ENCODE measurements at places on chromosomes 6 and 20.

DNA sequence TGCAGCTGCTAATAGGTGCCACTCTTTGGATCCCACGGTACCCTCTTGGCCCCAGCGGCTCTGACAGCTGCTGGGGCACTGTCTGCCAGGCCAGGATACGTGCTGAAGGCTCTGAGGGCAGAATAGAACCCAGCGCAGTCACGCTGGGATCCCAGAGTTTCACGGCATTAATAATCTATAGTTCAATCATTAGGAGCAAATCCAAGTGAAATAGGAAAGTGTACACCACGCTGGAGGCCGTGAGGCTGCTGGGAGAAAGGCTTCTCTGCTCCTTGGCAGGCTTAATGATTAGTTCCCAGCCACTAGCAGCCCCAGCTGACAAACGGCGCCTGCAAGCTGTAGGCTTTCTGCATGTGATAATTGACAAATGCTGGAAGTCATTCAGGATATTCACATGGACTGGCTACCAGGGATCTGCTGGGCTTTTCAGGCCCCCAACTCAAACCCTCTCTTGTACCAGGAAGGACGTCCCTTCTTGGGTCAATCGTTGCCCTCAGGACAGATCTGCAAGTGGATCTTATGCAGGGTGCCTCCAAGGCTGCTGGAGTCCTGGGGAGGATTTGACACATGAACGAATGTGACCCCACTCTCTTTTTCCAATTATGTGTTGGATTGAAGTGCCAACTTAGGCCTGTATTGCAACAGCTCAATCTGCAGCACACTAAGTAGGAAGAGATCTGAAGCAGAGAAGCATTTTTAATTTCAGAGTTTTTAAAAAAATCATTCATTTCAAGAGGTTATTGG, 50.1 kb upstream of the INSM1 start:
- no peak overlapping the region for H3K27ac ChIP-seq
- no peaks in the 10 kb centered on the region for H3K4me1 ChIP-seq
- no peaks in the 10 kb centered on the region for H3K36me3 ChIP-seq
- H3K27me3 ChIP-seq = no peaks in the 10 kb centered on the region

DNA sequence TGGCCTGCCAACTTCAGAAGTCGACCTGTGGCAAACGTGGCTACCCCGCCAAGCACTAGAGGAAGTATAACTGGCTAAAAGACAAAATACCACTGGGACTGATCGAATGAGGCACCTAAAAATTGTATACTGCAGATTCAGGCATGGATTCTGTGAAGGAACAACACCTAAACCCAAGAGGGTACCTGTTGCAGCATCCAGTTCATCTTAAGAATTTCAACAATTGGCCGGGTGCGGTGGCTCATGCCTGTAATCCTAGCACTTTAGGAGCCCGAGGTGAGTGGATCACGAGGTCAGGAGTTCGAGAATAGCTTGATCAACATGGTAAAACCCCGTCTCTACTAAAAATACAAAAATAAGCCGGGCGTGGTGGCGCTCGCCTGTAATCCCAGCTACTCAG, 27.2 kb upstream of the SPAG4 start:
- DNase-seq = no peak
- no peaks in the 10 kb centered on the region for H3K4me1 ChIP-seq
- no peaks in the 10 kb centered on the region for H3K36me3 ChIP-seq
- H3K4me3 ChIP-seq = no peak overlapping the region
- H3K27ac ChIP-seq = no peak overlapping the region
- no peaks in the 10 kb centered on the region for H3K27me3 ChIP-seq

- no peaks in the 10 kb centered on the region for H3K36me3 ChIP-seq
- H3K27ac ChIP-seq = no peak overlapping the region
- H3K4me3 ChIP-seq = no peak overlapping the region
- DNase-seq = no peak
- no peaks in the 10 kb centered on the region for H3K27me3 ChIP-seq
Measured at GRCh38 chr6:75351570-75351969, 67.0 kb upstream of the TMEM30A start.

DNA sequence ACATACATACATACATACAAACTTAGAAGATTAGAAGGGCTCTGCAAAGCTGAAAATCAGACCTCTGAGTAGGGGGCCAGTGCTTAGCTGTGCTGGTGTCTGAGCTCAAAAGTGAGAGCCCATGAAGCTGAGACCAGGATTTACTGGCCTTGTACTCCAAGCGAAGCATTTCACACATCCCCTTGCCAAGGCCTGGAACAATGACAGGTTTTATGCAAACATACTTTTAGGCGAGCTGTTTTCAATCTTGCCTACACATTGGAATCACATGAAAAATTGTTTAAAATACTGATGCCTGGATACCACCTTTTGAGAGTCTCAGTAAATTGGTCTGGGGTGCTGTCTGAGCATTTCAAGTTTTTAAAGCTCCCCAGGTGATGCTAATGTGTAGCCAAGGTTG, 80.9 kb upstream of the SRSF6 start:
- peaks cover 8% of the 10 kb centered on the region for H3K4me1 ChIP-seq
- H3K36me3 ChIP-seq = no peaks in the 10 kb centered on the region
- H3K4me3 ChIP-seq = no peak overlapping the region
- no peak overlapping the region for H3K27ac ChIP-seq
- H3K27me3 ChIP-seq = no peaks in the 10 kb centered on the region

GRCh38 chr6:23477586-23477985, 648.4 kb upstream of the NRSN1 start:
- no peaks in the 10 kb centered on the region for H3K27me3 ChIP-seq
- H3K4me3 ChIP-seq = no peak overlapping the region
- H3K4me1 ChIP-seq = no peaks in the 10 kb centered on the region
- H3K36me3 ChIP-seq = no peaks in the 10 kb centered on the region

DNA sequence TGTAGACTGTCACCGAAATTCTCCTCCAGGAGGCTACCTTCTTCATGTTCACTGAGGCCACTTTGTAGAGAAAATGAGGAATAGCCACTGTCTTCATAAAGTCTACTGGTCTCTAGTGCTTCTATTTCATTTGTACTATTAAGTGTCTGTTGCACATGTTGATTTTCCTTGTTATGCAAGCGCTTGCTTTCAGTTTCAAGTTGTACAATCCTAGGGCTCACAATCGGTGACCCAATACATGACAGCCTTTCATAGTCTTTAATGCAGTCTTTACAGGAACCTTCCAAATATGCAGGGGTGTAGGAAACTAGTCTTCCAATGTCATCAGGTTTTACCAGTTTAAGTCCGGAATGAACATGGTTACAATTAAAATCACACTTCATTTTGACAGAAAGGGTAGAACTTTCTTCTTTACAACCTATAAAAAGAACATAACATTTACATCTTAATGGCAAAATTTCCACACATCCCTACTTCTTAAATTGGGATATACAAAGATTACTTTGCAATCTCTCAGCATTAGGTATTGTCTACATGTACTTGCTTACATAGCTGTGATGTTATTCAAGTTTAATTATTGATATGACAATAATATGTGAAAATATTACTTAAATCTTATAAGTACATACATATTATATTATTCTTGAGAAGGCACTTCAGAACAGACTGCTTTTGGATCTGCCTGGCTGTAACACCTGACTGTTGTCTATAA, 7.5 kb downstream of the FBXO5 start:
- peak overlapping the region; percentile 15 for H3K27ac ChIP-seq
- no peaks in the 10 kb centered on the region for H3K27me3 ChIP-seq
- peaks cover 2% of the 10 kb centered on the region for H3K36me3 ChIP-seq
- DNase-seq = peak; percentile 51
- H3K4me3 ChIP-seq = no peak overlapping the region

GRCh38 chr6:112204350-112204706, 50.0 kb downstream of the LAMA4 start:
- no peak overlapping the region for H3K4me3 ChIP-seq
- H3K36me3 ChIP-seq = peaks cover 13% of the 10 kb centered on the region
- H3K4me1 ChIP-seq = peaks cover 35% of the 10 kb centered on the region
- H3K27me3 ChIP-seq = no peaks in the 10 kb centered on the region

DNA sequence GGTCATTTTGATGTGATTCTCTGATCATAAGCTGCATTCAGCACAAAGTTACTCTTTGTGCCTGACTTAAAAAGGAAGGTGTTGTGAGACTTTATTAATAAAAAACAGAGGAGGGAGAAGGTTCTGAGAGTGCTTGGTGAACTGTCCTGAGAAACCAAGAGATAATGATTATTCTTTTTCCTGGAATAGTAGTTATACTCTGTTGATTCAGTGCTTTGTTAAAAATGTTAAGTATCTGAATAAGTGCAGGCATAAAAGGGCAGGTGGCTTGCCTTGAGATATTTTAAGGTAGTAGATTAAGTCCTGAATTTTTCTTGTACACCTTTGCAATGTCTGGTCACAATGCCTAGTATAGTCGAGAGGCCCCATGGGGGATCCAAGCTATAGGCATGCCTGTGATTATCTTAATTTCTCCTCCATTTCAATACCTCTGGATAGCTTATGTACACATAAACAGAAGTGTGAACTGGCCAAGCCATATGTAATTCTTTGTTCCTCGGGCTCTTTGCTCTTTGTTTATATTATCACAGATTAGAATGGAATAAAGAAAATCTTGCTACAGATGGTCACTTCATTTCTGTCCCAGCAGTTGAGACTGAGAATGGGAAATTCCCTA, 50.0 kb downstream of the SOBP start:
- DNase-seq = no peak
- H3K4me3 ChIP-seq = no peak overlapping the region
- no peaks in the 10 kb centered on the region for H3K27me3 ChIP-seq
- no peak overlapping the region for H3K27ac ChIP-seq
- no peaks in the 10 kb centered on the region for H3K4me1 ChIP-seq
- H3K36me3 ChIP-seq = no peaks in the 10 kb centered on the region

DNA sequence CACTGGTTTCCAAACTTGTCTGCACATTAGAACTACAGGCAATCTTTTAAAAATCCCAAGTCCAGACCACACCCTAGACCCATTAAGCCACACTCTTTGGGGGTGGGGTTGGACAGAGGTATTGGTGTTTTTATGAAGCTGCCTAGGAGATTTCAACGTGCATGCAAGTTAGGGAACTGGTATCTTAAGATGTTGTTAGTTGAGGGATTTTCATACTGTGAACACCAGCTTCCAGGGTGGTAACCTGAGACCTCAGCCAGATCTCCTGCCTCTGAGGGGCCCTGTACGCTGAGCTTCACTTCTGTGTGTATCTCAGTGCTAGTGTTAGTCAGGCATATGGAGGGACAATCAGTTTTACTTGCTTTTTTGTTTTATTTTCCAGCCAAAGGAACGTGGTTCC, 138.0 kb downstream of the UTRN start:
- peaks cover 4% of the 10 kb centered on the region for H3K36me3 ChIP-seq
- H3K27me3 ChIP-seq = no peaks in the 10 kb centered on the region
- H3K27ac ChIP-seq = no peak overlapping the region
- DNase-seq = no peak
- H3K4me3 ChIP-seq = no peak overlapping the region

- no peaks in the 10 kb centered on the region for H3K4me1 ChIP-seq
- no peak overlapping the region for H3K4me3 ChIP-seq
- H3K27me3 ChIP-seq = no peaks in the 10 kb centered on the region
- H3K27ac ChIP-seq = no peak overlapping the region
- peak; percentile 84 for DNase-seq
Measured at GRCh38 chr6:84525907-84526306, 238.5 kb downstream of the TBX18 start.
